Glutamatergic neuron (in vitro differentiated cells): ENCODE measurements at places on chromosomes 2 and 18. TPM values are rescaled to one million over a fixed set of nuclear protein-coding genes. Genes with fewer than 3 reads are reported as not detected.
A peak's percentile ranks its signal among the peaks of the same experiment; 100 is the strongest.

GRCh38 chr2:36696533-36696932 is at the start of gene VIT:
TSS of gene VIT (plus strand) at chr2:36696707. CDS start at chr2:36716371, 19,664 bp downstream.
- DNase-seq: no peak

Gene RMC1
- 28.5 TPM for total RNA-seq

GRCh38 chr2:105494683-105495425 is 96.0 kb upstream of the FHL2 start:
- DNase-seq: no peak

DNA sequence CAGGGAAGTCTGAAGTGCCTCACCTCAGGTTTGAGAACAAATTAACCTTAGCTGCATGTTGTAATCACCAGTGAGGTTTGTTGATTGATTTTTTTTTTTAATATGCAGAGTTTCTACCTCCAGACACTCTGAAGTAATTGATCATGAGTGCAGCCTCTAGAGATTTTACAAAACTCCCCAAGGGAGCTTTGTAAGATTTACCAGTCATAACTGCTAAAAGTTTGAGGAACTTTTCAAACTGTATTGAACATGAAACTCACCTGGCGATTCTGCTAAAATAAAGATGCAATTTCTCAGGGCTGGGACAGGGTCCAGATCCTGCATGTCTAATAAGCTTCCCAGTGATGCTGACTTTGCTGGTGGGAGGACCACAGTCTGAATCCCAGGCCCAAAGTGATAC is 339.6 kb upstream of the DCC start:
- DNase-seq: no peak

Gene CAPN14
- total RNA-seq: 0.25 TPM

Gene TRAPPC12
- total RNA-seq: 130 TPM

Gene SERPINB7
- total RNA-seq: not detected

- DNase-seq: no peak
Measured at GRCh38 chr2:201016859-201017258, 53.4 kb upstream of the ORC2 start.

- DNase-seq: no peak
Measured at GRCh38 chr2:97011977-97012569, 25.7 kb upstream of the FAM178B start.

- no peak for DNase-seq
Measured at GRCh38 chr2:165408186-165408585, 61.3 kb upstream of the CSRNP3 start.

DNA sequence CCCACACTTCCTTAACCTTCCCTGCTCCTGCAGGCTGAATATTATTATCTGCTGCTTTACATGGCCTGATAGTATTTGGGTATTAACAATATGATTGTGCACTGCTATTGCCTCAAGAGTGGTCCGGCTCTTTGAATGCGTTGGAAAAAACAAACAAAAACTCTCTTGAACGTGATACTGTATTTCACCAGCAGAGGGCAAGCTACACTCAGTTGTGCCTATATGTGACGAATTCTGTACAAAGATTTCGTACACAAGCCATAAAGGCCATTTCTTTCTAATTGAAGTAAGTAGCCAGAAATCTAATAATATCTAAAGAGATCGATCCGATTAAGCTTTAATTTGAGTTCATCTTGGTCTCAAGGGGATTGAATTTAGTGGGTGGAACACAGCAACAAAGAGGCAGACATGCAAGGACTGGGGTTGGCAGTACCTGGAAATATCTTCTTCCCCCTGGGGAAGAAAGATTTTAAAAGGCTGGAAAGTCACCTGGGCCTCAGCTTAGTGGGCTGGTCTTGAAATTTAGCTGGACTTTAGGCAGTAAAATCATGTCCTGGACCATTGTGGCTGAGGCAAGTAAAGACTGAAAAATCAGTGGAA is 49.3 kb upstream of the RAB6D start:
- DNase-seq: no peak

- no peak for DNase-seq
Measured at GRCh38 chr2:11597538-11598225, 63.8 kb downstream of the GREB1 start.

DNA sequence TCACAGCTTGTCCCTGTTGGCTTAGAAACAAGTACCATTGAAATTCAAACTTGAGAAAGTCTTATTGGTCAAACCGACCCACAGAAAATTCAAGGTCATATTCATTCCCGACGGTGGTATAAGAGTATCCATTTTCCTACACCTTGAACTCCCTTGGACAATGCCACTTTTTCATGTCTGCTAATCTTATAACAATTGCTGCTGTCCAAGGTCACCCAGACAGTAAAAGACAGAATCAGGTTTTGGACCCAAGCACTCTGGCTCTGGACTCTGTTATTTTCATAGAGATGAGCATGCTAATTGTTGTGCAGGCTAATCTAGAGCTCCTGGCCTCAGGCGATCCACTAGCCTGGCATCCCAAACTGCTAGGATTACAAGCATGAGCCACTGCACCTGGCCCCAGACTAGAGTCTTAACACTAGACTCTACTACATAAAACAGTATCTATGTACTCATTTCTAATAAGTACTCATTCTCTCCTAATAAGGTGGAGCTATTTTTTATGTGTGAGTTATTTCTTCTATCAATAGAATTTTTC is 57.8 kb downstream of the C2orf76 start:
- DNase-seq: no peak

DNA sequence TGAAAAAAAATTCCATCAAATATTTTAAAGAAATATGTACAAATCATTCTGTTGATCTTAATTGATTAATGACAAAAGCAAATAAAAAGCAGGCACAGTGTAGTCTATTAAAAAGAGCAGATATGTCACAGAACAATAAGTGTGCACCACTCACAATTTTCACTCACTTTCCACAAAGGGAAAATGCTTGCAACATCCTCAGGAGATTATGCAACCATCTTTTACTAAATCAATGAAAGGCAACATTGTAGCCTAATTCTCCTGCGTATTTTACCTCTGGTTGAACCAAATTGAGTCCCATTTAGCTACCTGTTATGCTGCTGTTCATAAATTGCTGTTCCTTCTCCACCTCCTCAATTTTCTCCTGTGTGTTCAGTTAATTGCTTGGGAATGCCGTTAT is 1346.8 kb upstream of the PIK3C3 start:
- DNase-seq: no peak

DNA sequence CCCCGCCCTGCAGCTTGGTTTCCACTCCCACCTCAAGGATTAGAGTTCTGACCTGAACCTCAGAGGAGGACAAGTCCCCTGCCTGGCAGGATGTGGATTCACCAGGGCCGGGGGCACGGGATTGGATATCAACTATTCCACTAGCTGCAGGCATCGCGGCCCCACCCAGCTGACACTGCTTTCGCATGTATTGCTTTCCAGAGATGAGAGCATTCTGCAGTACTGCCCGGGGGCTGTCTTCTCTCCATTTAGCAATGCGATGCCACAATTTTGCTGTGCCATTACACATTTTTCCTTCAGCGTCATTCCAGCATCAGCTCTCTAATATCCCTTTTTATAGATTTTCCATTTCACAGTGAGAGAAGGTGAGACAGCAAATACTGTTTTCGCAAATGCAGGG is 42.0 kb downstream of the CTIF start:
- DNase-seq: no peak

- peak; percentile 36 for DNase-seq
Measured at GRCh38 chr2:208103616-208104015, 20.7 kb downstream of the CRYGD start.

GRCh38 chr2:62539606-62540407 is 33.8 kb upstream of the TMEM17 start:
- DNase-seq: no peak

Gene PLEKHH2
- total RNA-seq: 0.71 TPM

DNA sequence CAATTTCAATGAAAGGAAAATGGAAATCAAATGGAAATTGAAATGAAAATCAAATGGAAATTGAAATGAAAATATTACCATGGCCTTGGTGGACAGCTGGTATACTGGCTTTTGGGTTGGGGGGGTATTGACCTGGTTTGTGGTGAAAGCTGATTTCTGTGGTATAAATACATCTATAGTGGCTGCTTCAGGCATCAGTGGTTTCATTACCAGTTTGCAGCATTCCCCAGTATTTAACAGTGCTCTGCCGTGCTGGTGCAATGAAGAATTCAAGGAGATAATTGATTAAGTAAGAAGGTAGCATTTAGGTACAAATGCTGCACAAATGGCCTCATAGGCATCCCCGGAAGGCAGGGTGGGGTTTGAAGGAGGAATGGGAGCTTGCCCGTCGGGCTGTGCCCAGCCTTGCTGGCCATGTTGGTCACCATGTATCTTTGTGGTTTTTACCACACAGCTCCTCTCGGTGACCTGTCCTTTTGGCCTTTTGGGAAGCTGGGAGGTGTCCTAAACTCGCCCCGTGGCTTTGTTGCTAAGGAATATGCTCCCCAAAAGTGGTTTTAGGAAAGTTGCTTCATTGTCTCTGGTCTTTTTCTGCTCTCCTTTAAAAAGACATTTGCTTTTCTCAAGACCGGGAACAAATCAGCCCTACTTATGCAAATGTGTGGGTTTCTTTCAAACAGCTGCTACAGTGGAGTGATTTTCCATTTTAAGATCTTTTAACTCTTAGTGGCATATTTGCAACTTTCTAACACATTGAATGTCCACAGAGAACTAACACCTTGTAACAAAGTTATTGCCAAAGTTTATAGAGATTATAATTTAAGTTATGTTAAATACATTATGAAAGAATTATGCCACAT is 28.6 kb downstream of the SNTG2 start:
- no peak for DNase-seq

Gene QPCT
- 7.4 TPM for total RNA-seq

DNA sequence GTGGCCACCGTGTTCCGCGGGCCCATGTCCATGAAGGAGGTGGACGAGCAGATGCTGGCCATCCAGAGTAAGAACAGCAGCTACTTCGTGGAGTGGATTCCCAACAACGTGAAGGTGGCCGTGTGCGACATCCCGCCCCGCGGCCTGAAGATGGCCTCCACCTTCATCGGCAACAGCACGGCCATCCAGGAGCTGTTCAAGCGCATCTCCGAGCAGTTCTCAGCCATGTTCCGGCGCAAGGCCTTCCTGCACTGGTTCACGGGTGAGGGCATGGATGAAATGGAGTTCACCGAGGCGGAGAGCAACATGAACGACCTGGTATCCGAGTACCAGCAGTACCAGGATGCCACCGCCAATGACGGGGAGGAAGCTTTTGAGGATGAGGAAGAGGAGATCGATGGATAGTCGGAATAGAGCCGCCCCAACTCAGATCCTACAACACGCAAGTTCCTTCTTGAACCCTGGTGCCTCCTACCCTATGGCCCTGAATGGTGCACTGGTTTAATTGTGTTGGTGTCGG is 17.7 kb downstream of the TUBB6 start:
- no peak for DNase-seq

GRCh38 chr2:176633754-176634153 is 364.5 kb downstream of the MTX2 start:
- DNase-seq: no peak

- no peak for DNase-seq
Measured at GRCh38 chr2:171391532-171391931, 42.3 kb downstream of the METTL8 start.

- DNase-seq: no peak
Measured at GRCh38 chr2:188601927-188602326, 310.3 kb downstream of the GULP1 start.
